Glutamatergic neuron (in vitro differentiated cells): ENCODE measurements at places on chromosomes 6 and 20. TPM values are rescaled to one million over a fixed set of nuclear protein-coding genes. Genes with fewer than 3 reads are reported as not detected.

SLC17A1 gene
- not detected for total RNA-seq

BNIP5 gene
- total RNA-seq, result not detected

NKX2-2 gene
- total RNA-seq, result 1.2 TPM

LCA5 gene
- total RNA-seq, result 5.3 TPM

SLC26A8 gene
- total RNA-seq, result 0.29 TPM

FAM162B gene
- total RNA-seq, result not detected

EYA4 gene
- total RNA-seq, result not detected

LY86 gene
- not detected for total RNA-seq

EPB41L2 gene
- total RNA-seq, result 36.2 TPM

DUSP15 gene
- total RNA-seq, result 19.3 TPM

ZBTB2 gene
- 6.7 TPM for total RNA-seq

IMPG1 gene
- 0.51 TPM for total RNA-seq

TRIM15 gene
- not detected for total RNA-seq

LAMP5 gene
- total RNA-seq, result not detected

RAET1L gene
- not detected for total RNA-seq

PTCHD4 gene
- total RNA-seq, result 3.6 TPM

DDX43 gene
- not detected for total RNA-seq

EYS gene
- total RNA-seq, result 13.2 TPM

PLCB4 gene
- total RNA-seq, result 28.9 TPM

KCNS1 gene
- total RNA-seq, result not detected

KIAA1755 gene
- 1.6 TPM for total RNA-seq
